Activated CD8-positive, alpha-beta memory T cell treated with anti-CD3 and anti-CD28 coated beads for 1 hour (primary cell): ENCODE measurements at places on chromosomes 4 and X.

DNA sequence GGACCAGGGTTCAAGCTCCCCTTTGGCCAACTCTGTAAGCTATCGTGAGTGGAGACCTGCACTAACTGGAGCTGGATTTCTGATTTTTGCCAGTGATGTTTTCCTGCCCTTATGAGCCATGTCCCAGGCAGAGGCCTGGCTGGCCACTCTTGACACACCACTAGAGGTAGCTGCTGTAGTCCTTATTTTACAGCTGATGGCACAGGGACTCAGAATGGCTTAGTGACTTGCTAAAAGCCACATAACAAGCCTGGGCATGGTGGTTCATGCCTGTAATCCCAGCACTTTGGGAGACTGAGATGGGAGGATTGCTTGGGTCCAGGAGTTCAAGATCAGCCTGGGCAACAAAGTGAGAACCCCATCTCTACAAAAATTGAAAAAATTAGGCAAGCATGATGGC lies 33.4 kb downstream of the CYTL1 start:
- DNase-seq, result no peak

GRCh38 chr4:98610431-98610830 lies 48.0 kb downstream of the TSPAN5 start:
- no peak for DNase-seq

GRCh38 chr4:158331863-158332262 lies 121.6 kb downstream of the TMEM144 start:
- no peak for DNase-seq

DNA sequence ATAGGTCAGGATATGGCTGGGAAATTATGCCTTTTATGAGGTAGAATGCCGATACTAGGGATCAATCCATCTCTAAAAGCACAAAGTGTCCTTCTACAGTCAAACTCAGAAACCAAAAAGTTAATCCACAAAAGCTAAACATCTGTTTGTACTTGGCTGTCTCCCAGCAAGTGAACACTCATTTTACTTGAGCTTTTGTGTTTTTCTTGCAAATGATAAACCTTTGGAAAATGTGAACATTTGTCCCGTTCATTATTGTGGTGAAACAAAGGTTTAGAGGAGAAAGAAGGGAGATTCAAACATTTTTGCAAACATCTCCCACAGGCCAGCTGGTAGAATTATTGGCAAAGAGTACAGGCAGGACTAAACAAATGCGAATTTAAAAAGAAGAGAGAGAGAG lies 300.6 kb upstream of the SPANXN1 start:
- no peak for DNase-seq

- no peak for DNase-seq
Measured at GRCh38 chr4:74038086-74038424, 434 bp downstream of the CXCL3 start.
